ENCODE measurements at places on chromosomes 3 and 15.

DNA sequence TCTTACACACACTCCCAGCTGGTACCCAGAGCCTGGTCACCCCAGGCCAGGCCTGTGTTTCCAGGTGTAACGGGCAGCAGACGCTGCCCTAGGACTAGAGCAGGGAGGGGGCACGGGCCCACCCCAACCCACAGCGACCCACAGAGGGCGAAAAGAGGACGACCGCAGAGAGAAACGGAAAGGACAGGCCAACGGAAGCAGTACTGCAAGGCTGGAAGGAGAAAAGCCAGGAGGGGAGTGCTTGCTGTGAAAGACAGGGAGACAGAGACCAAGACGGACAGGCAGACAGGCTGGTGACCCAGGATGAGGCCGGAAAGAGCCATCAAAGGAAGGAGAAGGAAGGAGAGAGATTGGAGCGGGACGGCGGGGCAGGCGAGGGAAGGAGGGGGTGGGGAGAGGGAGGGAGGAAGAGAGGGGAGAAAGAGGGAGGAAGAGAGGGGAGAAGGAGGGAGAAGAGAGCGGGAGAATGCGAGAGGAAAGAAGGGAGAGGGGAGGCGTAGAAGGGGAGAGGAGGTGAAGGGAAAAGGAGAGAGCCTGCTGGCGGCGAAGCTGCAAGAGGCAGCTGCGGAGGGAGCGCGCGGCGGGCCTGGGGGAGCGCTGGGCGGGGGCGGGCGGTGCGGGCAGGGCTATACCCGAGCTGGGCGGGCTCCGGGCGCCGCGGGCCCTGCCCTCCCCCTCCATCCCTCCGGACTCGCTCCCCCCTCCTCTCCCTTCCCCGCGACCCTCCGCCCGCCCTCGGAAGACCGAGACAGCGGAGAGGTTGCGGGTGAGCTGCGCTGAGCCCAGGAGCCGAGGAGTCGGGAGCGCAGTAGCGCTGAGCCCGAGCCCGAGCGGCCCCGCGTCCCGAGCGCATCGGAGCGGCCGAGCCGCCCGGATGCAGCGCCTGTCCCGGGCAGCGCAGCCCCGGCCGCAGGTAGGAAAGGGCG lies at the start of gene SLC6A1:
Gene SLC6A1, plus strand, starts transcription at position 732 of the 926 bp plus-strand sequence. CDS start 24,464 bp downstream, outside the sequence.
- DNase-seq: peak; percentile 38

DNA sequence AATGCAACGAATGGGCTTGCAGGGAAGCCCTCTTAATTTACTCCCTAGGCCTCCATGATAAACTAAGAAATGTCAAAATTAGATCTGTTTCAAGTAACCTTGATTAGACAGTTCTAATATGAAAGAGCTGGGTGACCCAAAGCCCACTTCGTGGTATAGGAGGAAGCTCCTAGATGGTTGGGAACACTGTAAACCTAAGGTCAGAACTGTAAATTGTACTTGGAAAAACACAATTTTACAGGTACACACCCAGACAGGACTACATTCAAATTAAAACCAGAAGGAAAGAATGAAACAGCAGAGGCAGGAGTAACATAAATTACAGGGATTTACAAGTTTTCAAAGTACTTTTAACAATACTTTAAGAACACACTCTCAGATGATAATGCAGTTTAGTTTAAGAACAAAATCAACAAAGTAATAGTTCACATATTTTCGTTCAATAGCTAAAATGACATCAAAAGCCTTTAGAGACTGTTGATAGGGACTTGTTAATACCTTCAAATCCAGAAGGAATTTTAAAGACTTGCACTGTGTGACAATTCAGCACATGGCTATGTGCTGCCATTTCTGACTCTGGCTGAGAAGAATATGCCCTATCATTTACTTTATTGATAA lies 18.4 kb downstream of the ISL2 start:
- DNase-seq: no peak

DNA sequence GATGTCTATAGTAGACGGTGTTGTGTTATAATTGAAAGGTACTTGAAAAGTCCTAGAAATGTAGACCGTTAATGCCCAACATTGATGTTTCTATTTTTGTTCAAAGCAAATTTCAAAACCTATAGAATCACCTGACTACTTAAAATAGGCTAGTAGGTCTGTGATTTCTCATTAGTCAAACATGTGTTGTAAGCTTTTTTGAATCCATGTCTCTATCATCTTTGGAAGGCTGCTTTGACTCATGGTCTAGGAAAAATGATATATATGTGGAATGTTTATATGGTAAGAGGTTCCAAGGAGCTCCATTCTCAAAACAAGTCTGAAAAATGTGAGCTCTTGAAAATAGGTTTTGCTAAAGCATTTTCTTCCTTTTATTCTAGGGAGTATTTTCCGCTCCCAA lies 375.3 kb downstream of the LPP start:
- no peak for DNase-seq

- DNase-seq: no peak
These were observed 762.7 kb downstream of the ROBO1 start for GRCh38 chr3:79005084-79005483.

DNA sequence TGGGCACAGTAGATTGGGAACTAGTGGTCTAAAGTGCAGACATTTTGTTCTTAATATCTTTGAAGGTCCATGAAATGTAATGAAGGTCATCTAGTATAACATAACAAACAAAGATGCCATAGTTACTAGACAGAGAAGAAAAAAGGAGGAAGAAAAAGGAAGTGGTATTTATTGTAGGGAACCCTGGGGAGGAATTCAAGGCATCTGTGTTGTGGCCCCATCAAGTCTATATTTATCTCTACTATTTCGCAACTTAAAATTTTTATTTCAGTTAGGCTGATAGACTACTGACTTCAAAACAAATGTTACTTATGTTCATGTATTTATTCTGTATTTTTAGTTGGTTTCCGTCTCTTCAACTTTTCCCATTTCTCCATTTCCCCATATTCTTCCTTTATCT lies 48.9 kb upstream of the ZDHHC23 start:
- no peak for DNase-seq

DNA sequence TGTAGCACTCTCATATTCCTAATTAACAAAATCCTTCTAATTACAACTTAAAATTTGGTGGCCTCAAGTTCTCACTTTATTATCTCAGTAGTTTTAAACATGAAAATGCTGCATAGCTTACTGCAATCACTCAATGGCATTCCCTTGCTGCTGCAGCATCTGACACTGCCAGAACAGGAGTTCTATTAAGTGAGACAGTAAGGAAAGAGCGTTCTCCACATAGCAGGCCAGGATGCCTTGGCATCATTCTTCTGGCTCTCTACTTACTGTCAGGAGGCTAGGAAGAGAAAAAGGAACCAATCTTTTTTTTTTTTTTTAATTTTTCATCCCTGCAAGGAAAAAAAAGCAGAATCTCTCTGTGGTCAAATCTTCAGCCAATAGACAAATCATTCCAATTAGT lies 3.2 kb downstream of the CNBP start:
- no peak for DNase-seq

DNA sequence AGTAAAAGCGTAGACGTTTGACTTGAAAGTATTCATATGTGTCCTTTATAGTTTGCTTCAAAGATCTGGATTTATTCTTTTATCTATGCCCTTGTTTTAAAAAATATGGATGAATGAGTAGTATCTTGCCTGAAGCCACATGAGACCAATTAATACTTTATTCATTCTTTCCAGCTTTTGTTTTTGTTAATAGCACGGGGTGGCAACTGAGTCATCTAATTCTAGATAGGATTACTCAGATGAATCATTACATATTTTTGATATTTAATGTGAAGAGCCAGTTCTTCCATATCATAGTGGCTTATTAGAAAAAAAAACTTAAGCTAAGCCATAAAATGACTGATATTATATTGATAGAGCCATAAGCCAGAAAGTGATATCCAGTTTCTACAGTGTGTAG lies 121.9 kb downstream of the BBX start:
- no peak for DNase-seq

DNA sequence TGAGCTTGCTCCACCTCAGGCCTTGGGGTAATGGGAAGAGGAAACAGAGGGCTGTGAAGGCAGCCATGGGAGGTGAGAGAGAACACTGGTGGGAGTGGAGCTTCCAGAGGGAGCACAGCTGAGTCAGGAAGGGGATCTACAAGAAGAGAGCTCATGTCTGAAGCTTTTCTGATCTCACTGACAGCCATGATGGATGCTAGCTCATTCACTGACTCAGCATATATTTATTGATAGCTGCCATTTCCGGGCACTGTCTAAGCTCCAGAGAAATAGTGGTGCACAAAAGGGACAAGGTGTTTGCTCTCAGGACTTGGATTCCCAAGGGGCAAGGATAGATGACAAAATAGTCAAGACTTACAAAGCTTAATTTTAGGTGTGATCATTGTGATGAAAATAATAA lies 218.8 kb downstream of the CLSTN2 start:
- DNase-seq: no peak

DNA sequence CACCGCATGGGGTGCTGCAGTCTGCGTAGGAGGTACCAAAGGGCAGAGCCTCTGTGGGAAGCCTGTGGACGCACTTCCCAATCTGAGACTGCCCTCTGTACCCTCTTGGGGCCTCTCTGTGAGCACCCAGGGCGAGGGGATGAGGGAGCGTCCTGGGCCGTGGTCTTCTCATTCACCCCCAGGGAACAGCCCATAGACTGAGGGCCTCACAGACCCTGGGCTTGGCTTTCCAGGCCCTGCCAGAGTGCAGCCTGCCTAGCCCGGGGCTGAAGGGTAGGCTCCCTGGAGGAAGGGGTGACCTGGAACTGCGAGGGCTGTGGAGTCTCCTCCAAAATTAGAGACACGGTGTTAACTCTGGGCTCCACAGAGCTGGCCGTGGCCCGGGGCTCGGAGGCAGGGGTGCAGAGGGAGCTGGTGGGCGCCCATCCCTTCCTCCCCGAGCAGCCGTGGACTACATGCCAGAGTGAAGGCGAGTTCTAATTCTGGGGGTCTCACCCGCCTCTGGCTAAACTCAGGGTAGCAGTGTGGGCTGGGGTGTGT lies 468 bp upstream of the SPTBN5 start:
- no peak for DNase-seq

DNA sequence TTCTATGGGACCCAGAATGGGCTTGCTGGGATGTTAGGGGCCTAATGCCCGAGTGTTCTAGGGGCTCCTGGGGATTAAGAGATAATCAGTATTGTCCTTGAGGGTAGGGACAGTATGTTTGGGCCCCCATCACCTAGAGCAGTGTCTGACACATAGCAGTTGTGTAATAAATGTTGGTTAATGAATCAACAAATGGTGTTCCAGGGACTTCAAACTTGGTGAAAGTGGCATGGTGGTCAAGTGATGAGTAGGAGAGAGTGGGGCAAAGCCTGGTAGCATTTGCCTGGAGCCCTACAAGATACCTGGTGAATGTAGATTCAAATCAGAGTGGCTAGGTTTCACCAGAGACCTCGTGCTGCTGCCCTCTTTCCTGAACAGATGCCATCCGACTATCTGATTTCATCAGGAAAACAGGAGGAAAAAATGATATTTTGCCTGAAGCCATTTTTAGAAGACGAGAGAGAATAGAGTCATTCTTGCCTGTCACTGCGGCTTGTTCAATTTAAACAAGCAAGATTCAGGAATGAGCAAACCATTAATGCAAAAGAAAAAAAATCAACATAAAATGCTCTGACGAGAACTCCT lies 117.3 kb downstream of the RPL22L1 start:
- DNase-seq: no peak

DNA sequence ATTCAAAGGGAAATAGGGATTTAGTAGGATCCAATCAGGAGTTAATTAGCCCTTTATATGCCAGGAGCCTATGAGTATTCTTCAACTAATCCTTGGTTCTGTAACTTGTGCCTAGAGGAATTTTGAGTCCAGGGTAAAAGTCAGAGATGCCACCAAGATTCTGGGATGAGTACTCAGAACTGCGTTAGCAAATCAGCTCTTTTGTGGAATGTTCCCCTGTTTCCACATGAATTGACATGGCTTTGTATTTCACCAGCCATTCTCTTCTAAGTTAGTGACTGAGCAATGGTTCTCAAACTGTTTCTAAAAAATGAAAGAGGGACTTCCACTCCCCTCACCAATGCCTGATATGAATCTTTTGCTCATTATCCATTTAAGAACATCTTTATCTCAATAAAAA lies 508.7 kb downstream of the SOX2 start:
- DNase-seq: no peak

DNA sequence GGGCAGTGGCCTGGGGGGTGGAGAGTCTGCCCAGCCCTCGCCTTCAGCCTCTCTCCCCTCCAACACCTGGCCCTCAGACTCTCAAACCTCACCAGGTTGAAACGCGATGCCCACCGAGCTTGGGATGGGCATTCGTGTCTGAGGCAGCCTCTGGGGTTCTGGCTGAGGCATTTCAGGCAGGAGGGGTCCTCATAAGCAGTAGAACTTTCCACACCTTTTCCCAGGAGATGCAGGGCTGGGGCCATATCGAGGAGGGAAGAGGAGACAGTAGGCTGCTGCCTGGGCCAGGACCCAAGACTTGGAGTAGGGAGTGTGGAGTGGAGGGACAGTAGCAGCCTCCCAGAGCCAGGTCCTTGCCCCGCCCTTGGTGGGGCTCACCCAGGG lies 24.6 kb downstream of the ACAA1 start:
- DNase-seq: no peak

DNA sequence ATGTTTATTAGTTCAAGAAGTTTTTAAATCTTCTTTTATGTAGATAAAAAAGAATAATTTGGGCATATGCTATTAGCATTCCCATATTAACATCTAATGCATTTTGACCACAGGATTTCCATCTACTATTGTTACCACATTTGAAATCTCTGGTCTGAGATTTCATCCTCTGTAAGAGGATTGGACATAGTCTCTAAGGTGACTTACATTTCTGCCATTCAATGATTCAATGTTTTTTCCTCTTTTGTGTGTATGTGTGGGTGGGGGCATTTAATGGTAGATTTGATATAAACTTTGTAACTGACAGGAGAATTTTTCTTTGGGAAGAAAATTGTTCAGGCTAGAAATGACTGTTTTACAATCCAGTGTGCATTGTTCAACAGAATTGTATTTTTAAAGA lies 307.3 kb upstream of the RBMS3 start:
- no peak for DNase-seq

- no peak for DNase-seq
These were observed 60.7 kb downstream of the ZNF621 start for GRCh38 chr3:40585381-40586016.

DNA sequence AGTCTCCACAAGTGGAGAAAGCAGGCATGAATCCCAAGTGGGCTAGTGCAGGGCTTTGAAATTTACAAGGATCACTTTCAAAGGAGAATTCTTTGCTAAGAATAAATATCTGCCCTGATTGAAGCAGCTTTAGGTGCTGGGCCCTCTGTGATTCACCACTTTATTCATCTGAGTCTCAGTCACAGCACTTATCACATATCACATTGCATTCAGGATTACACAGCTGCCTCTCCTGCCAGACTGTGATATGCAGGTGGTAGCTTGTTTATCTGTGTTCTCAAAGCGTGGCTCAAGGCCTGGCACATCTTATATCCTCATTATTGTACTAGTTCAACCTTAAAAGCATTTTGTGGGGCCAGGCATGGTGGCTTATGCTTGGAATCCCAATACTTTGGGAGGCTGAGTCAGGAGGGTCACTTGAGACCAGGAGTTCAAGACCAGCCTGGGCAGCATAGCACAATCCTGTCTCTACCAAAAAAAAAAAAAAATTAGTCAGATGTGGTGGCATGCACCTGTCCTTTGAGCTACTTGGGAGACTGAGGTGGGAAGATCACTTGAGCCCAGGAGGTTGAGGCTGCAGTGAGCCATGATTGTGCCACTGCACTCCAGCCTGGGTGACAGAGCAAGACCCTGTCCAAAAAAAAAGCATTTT lies 156.9 kb upstream of the EIF1B start:
- DNase-seq: no peak
